Hematopoietic multipotent progenitor cell (in vitro differentiated cells): ENCODE measurements at places on chromosomes 3 and 15. TPM values are rescaled to one million over a fixed set of nuclear protein-coding genes. Genes with fewer than 3 reads are reported as not detected.

GRCh38 chr3:10725067-10725466 lies 91.0 kb upstream of the SLC6A11 start:
- DNase-seq, result no peak

GPD1L gene
- 5.9 TPM for total RNA-seq

DNA sequence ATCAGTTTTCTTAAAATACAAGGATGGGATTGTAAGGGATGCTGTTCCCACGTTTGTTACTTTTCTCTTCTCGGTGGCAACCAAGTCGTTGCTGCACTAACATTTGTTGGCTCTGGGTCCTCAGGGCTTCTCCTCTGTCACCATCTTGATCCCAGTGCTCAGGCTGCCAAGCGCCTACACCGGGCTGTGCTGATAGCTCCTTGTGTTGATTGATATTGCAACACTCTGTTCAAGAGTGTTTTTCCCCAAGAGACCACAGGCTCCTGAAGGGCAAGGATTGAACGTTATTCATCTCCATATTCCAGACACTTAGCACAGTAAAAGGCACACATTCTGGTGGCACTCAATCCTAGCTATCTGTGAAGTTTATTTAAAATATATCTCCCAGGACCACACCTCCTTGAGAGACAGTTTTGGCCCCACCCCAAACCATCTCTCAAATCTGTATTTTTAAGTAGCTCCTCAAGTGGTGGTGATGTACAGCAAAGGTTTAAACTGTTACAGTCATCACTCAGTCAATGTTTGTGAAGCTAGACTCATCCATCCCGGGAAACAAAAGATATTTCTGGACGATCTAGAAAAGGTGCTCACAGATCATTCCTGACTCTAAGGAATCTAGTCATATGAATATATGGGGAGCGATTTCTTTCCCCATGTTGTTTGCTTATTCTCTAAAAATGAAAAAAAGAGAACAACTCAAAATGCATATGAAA lies 38.5 kb upstream of the FOXP1 start:
- DNase-seq, result no peak

GRCh38 chr3:126353694-126354321 lies 3.4 kb downstream of the KLF15 start:
- no peak for DNase-seq

- peak; percentile 90 for DNase-seq
Observed at GRCh38 chr15:38690719-38691332, 126.2 kb upstream of the RASGRP1 start.
